ENCODE measurements at places on chromosomes 1 and 21.
A peak's percentile ranks its signal among the peaks of the same experiment; 100 is the strongest.

GRCh38 chr1:146035048-146035423, 13.5 kb upstream of the HJV start:
- DNase-seq: no peak

DNA sequence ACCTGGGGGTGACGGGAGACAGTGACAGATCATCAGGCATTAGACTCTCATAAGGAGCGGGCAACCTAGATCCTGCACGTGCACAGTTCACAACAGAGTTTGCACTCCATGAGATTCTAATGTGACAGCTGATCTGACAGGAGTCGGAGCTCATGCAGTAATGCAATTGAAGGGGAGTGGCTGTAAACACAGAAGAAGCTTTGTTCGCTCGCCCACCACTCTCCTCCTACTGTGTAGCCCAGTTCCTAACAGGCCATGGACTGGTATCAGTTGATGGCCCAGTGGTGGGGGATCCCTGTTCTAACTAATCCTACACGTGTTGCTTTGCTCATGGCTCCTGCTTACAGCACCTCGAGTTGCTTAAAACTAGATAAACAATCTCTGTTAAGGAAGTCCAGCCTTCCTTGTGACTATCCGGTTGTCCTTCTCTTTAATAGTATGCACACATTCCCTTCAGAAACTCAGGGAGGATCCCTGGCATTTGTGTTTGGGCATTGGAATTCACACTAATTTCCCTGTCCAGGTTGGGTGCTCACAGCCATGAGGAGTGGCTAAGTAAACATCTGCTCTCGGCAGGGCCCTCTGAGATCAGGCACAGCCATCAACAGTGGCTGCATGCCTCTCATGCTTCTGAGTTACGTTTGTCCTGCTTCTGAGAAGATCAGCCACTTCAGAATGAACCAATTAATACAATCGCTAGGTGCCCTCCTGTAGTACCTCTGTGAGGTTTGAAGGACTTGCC, 21.1 kb upstream of the F3 start:
- no peak for DNase-seq

DNA sequence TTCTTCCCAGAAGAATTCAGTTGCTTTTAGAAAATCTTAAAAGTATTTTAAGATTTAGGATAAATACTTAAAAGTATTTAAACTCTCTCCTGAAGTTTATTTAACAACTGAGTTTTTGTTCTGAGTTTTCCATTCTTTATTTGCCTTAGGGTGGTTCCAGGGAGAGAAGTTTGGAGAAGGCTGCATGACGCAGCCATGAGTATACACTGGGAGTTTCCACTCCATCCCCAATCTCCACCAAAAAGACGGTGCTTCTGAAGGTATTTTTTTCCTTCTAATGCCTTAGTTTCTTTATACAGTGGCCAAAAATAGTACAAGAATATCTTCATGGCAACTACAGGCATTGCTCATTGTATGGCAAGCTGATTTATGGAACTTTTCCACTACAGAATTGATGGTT, 122.7 kb downstream of the ST6GALNAC5 start:
- no peak for DNase-seq

DNA sequence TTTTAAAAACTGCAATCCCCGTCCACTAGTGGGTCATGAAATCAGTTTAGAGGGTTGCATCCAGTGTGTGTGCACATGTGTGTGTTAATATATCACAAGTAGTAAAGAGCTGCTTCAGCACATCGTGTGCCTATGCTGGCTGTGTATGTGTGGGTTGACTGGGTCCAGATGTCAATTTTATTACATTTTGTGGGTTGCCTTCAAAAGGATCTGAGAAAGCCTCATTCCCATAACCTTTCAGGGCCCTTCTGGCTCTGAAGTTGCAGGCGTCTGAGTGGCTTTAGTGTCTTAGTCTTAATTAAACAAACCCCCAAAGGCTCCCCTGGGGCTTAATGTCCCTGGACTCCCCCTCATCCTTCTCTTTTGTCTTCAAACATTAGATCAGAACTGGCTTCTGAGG, 19.8 kb downstream of the PLA2G2D start:
- DNase-seq: no peak

DNA sequence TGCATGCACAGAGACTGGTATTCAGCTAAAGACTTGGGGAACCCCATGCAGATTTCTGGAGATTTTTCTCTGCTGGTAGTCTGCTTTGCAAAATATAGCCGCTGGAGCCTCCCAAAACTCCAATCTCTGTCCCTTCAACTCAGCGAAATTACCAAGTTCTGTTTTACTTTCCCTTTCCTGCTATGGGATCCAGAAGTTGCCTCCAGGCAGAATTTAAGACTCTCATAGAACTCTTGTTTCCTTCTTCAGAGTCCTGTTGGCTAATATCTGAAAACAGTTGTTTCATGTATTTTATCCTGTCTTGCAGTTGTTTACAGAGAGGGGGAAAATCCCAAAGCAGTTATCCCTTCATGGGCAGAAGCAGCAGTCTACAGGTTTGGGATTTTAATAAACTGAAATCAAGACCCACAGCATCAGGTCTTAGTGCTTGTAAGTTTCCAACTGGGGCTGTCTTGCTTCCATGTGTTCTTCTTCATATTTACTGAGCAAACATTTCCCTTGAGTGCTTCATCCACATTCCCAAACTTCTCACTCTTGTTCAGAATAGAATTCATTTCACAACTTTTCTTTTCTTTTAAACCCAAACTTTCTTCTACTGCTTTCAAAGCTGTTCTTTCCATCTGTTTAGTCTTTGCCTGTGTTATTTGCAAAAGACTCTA, 221.3 kb upstream of the DMRTA2 start:
- DNase-seq: no peak

GRCh38 chr1:225290244-225290643, 137.6 kb downstream of the LBR start:
- DNase-seq: no peak

DNA sequence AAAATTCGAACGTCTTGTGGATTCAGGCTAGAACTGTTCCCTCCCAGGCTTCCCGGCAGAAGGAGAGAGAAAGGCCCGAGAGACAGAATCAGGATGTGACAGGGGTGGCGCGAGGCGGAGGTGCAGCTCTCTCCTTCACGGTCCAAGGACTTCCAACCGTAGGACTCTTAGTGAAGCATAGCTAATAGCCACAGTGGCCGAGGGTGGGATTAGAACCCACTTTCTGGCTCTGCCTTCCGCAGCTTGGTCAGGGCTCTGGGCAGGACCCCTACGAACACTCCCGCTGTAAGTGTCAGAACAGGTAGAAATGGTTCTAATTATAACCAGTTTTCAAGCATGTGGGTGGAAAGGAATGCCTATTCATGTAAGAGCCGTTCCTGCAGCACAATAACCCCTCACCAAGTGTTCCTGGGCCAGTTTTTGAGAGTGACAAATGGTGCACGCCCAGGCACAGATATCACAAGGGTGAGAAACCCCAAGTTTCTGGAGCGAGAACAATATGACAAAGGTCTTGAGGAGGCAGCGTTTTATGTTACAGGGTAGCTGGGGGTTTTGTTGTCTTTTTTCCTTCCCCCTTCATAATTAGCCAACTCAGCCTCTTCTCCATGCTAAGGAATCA, 86.4 kb downstream of the SYF2 start:
- DNase-seq: no peak

GRCh38 chr1:29852248-29852647, 615.9 kb downstream of the PTPRU start:
- no peak for DNase-seq

- DNase-seq: no peak
Measured at GRCh38 chr1:35305383-35305782, 36.9 kb downstream of the ZMYM4 start.

GRCh38 chr1:55990007-55990406, 589.4 kb downstream of the PLPP3 start:
- no peak for DNase-seq

- DNase-seq: no peak
Measured at GRCh38 chr1:24089027-24089742, 22.8 kb downstream of the MYOM3 start.

- no peak for DNase-seq
Measured at GRCh38 chr1:77706321-77706720, 23.9 kb upstream of the ZZZ3 start.

DNA sequence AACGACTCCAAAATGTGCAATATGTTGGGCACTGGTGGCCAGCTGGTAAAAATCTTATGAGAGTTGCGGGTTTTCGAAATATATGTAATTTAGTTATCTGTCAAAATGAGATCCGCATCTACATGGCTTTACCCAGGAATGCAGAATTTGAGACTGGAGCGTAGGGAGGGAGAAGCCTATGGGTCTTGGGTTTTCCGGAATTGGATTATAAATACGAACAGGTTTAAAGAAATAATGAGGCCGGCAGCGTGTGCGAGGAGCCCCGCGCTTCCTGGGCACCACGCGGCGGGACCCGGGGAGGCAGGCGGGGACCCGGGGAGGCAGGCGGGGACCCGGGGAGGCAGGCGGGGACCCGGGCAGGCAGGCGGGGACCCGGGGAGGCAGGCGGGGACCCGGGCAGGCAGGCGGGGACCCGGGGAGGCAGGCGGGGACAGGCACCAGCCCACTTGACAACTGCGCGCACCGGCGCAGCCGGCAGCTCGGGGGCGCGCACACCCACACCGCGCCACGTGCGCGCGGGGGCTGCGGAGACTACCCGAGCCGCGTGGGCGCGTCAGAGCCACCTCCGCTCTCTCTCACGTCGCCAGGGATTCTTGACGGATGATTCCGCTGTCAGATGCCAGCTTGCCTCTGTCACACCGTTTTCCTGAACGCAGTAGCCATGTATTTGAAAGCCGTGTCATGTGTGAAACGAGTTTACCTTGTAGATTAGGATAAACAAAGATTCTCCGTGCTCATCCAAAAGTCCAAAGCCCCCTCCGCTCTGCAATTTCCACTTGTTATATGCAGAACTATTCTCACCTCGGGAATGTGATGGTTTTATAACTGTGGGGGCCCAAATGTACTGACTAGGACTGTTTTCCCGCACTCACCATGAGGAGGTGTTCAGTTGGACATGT, 54.3 kb upstream of the HNRNPU start:
- DNase-seq: peak; percentile 68

GRCh38 chr1:226684026-226684425, 55.1 kb downstream of the ITPKB start:
- DNase-seq: no peak

DNA sequence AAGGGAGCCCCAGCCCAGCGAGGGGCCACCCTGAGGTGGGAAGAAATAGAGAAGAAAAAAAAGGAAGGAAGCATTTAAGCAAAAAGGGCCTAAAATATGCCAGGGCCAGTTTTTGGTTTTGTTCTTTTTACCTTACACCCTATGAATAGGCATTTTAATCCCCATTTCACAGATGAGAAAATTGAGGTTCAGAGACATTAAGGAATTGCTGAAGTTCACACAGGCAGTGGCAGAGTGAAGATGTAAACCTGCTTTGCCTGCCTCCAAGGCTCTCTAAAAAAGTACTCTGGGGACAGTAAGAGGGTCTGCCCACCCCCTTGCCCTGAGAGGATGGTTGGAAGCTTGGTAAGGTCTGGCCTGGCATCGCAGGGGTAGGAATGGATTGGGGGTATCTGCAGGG, 19.8 kb downstream of the RAP1GAP start:
- no peak for DNase-seq

DNA sequence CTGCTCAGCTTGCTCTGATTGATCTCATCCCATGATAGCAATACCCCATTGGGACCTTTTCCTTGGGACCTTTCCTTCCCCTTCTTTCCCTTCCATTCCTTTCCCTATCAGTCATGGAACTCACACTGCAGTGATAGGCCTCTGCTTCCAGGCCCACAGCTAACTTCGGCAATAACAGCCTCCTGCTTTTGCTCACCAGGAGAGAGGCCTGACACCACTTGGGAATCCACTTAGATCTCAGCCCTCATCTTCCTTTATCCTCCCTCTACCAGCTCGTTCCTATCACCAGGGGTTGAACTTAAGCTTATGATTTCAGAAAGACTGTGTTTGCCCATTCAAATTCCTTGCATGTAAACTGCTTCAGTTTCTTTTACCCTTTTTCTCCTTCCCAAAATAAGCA, 11.0 kb upstream of the TIPRL start:
- no peak for DNase-seq

DNA sequence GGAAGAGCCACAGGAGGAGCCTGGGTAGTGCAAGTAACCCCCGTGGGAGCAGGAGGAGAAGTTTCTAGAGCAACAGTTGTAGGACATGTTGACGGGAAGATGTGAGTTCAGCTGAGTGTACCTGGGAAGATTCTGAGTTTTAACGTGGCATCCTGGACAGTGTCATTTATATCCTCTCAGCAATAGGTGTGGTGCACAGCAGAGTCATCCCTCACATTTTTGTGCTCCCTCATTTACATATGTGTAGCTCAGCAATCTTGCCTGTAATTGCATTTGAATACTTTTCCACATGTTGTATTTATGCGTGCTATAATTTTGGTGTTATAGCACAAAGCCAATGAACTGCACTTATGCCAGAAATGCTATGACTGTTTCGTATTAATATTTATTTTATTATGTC, at the start of gene KRTAP13-3:
KRTAP13-3 (minus strand) TSS at position 101 of the 400 bp plus-strand sequence; CDS start at position 87, 14 bp downstream.
- DNase-seq: no peak

DNA sequence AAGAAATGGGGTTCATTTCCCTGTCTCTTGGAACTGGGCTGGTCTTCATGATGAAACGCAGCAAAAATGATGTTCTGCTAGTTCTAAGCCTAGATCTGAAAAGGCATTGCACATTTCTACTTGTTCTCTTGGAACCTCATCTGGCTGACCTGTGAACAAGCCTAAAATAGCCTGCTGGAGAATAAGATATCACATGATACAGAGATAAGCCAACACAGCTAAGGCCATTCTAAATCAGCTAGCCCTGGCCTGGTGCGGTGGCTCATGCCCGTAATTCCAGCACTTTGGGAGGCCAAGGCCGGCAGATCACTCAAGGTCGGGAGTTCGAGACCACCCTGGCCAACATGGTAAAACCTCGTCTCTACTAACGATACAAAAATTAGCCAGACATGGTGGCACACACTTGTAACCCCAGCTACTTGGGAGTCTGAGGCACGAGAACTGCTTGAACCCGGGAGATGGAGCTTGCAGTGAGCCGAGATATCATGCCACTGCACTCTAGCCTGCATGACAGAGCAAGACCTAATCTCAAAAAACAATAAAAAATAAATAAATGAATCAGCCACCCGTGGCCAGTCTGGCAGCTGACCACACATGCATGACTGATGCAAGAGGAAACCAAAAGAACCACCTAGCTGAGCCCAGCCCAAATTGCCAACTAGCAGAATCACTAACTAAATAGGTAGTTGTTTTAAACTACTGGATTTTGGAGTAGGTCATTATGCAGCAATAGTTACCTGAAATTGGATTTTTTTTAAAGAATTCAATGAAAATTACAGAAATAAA, 18.0 kb downstream of the CD244 start:
- DNase-seq: peak; percentile 86

DNA sequence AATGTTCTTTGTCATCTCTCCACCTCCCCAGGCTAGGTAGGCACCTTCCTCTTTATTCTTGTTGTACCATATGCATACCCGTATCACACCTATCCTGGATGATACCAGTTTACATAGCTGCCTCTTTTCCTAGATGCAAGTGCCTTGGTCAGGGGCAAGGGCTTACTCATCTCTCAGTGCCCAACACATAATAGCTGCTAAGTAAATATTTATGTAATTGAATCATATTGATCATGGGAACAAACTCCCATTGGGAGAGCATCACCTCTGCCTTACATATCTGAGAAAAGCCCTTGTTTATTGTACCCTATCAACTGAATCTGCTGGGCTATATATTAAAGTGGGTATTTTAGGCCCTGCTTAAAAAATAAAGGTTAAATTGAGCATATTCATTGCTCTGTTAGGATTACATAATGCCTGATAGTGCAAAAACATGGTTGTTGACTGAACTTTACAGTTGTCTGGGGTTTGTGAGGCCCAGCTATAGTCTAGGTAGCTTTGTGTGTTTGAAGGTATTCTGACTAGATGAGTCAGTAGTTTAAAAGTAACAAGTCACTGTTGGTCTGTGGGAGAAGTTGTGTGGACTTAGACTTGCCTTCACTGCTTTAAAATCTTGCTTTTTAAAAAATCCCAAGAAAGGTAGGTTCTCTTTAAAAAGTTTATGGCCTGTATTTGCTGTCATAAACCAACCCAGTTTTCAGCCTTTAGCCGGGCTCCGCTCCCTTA, 82.6 kb downstream of the OLFML2B start:
- no peak for DNase-seq
